Regular cardiac myocyte (primary cell): ENCODE measurements at places on chromosomes 2 and 18. TPM values are rescaled to one million over a fixed set of nuclear protein-coding genes. Genes with fewer than 3 reads are reported as not detected.

The COL5A2 gene
- total RNA-seq = 391 and 929 TPM in 2 replicates

The MC4R gene
- under 0.01 TPM in 1 of 2 replicates, not detected in the other for total RNA-seq

The C2orf78 gene
- not detected in 2 replicates for total RNA-seq

The GAREM1 gene
- total RNA-seq = 2.5 and 3.9 TPM in 2 replicates

The PHOSPHO2 gene
- total RNA-seq = 1.3 and 2.8 TPM in 2 replicates

The RABL2A gene
- total RNA-seq = 3.6 and 10.1 TPM in 2 replicates

The UGT1A5 gene
- total RNA-seq = not detected in 2 replicates

The PXDN gene
- total RNA-seq = 204 TPM in 2 replicates

The ARHGEF4 gene
- total RNA-seq = 0.58 and 4.5 TPM in 2 replicates

The HAUS1 gene
- 59.8 and 91.6 TPM in 2 replicates for total RNA-seq

The INHBB gene
- total RNA-seq = 0.85 TPM in 1 of 2 replicates, not detected in the other

The LYPD6 gene
- total RNA-seq = under 0.01 and 0.77 TPM in 2 replicates

The SRD5A2 gene
- total RNA-seq = not detected in 2 replicates

The PSMG2 gene
- 50.5 and 56.9 TPM in 2 replicates for total RNA-seq

The C2orf42 gene
- total RNA-seq = 28.8 and 28.9 TPM in 2 replicates

The EML6 gene
- total RNA-seq = 0.58 and 1.1 TPM in 2 replicates

The DPP10 gene
- not detected in 2 replicates for total RNA-seq

The CNGA3 gene
- not detected in 2 replicates for total RNA-seq

The SKOR2 gene
- total RNA-seq = not detected in 2 replicates

The CGREF1 gene
- total RNA-seq = 5.0 and 14.9 TPM in 2 replicates

The ELAC1 gene
- 2.5 and 7.9 TPM in 2 replicates for total RNA-seq

The CSRNP3 gene
- 1.2 and 3.9 TPM in 2 replicates for total RNA-seq

The WDR35 gene
- total RNA-seq = 10.7 and 12.1 TPM in 2 replicates

The HNRNPA3 gene
- total RNA-seq = 25.9 and 35.1 TPM in 2 replicates

The EMILIN1 gene
- 137 and 184 TPM in 2 replicates for total RNA-seq

The COA5 gene
- total RNA-seq = 18.2 and 25.1 TPM in 2 replicates

The MAP3K19 gene
- total RNA-seq = not detected in 2 replicates

The PTGR3 gene
- 6.8 and 24.3 TPM in 2 replicates for total RNA-seq

The MYCN gene
- 0.28 TPM in 1 of 2 replicates, not detected in the other for total RNA-seq

The TLX2 gene
- under 0.01 TPM in 1 of 2 replicates, not detected in the other for total RNA-seq

The GAREM2 gene
- 0.58 and 1.4 TPM in 2 replicates for total RNA-seq

The ZNF396 gene
- 1.3 and 2.0 TPM in 2 replicates for total RNA-seq

The FZD7 gene
- 10.7 and 45.1 TPM in 2 replicates for total RNA-seq

The CPO gene
- under 0.01 TPM in 1 of 2 replicates, not detected in the other for total RNA-seq

The SFTPB gene
- not detected in 2 replicates for total RNA-seq

The SLC9A2 gene
- total RNA-seq = under 0.01 TPM in 1 of 2 replicates, not detected in the other

The REEP1 gene
- total RNA-seq = under 0.01 and 0.28 TPM in 2 replicates

The MERTK gene
- 0.19 and 1.7 TPM in 2 replicates for total RNA-seq

The LDLRAD4 gene
- under 0.01 TPM in 2 replicates for total RNA-seq

The REG1A gene
- not detected in 2 replicates for total RNA-seq

The XIRP2 gene
- total RNA-seq = under 0.01 TPM in 1 of 2 replicates, not detected in the other

The GALNT1 gene
- 190 and 202 TPM in 2 replicates for total RNA-seq

The KDSR gene
- total RNA-seq = 32.8 and 37.2 TPM in 2 replicates

The PDIA6 gene
- 526 and 682 TPM in 2 replicates for total RNA-seq

The ANKRD53 gene
- 0.28 and 0.38 TPM in 2 replicates for total RNA-seq

The PLB1 gene
- total RNA-seq = 0.96 and 1.4 TPM in 2 replicates

The STARD6 gene
- 0.28 TPM in 1 of 2 replicates, not detected in the other for total RNA-seq

The OSR1 gene
- 12.1 and 21.4 TPM in 2 replicates for total RNA-seq

The MSH2 gene
- 18.6 and 36.2 TPM in 2 replicates for total RNA-seq

The CAPN14 gene
- total RNA-seq = under 0.01 and 0.28 TPM in 2 replicates

The EPAS1 gene
- 56.9 and 200 TPM in 2 replicates for total RNA-seq

The CD8B2 gene
- not detected in 2 replicates for total RNA-seq

The DCC gene
- under 0.01 and 0.19 TPM in 2 replicates for total RNA-seq

The ATL2 gene
- total RNA-seq = 114 and 122 TPM in 2 replicates
